Osteoblast (primary cell): ENCODE measurements at places on chromosomes 2 and 18.

- DNase-seq = peak; percentile 80
Measured at GRCh38 chr18:361941-362310, 94.1 kb upstream of the THOC1 start.

GRCh38 chr2:233470839-233471238 lies 95.7 kb downstream of the USP40 start:
- DNase-seq = peak; percentile 43

GRCh38 chr2:167898340-167898739 lies 349.1 kb downstream of the STK39 start:
- no peak for DNase-seq

GRCh38 chr2:111522231-111522768 lies 361.7 kb downstream of the ANAPC1 start:
- no peak for DNase-seq

DNA sequence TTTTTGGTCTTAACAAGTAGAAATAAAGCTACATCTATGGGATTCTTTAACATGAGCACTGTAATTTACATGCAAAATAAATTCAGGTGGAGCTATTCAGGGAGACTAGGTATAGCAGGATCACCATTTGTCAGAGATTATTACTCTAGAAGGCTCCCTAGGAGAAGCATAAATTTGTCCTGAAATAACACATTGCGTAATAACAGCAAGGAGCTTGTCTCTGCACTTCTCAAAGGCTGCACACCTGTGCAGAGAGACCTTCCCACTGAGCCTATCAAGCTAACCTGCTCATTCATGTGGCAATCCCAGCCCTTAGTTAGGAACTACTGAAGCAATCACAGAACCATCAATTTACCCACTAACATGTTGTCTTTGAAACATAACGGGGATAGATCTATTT lies 437.4 kb upstream of the MC4R start:
- DNase-seq = no peak

GRCh38 chr2:43387092-43388062 lies 161.0 kb upstream of the ZFP36L2 start:
- DNase-seq = peak; percentile 47

GRCh38 chr18:58243401-58243800 lies 199.4 kb downstream of the NEDD4L start:
- DNase-seq = no peak

- peak; percentile 50 for DNase-seq
Measured at GRCh38 chr18:60145776-60146175, 226.8 kb downstream of the MC4R start.

DNA sequence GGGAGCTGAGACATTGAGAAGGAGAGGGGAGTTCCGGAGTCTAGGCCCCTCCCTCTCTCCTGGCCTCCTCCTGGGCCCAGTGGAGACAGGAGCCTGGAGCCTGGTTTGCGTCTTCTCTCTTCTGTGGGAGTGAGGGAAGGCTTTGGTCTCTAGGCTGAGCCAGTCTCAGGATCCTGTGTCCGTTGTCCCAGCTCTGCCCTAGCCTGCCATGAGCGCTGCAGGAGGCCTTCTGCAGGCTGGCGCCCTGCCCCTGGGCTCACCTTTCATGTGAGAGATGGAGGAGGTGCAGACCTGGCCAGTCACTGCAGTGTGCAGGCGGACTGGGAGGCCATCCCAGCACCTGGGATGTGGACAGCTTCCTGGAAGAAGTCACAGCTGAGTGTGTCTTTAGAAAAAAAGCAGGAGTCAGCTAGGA lies 8.7 kb downstream of the IMPA2 start:
- peak; percentile 49 for DNase-seq

GRCh38 chr18:64966667-64967066 lies 784.1 kb upstream of the CDH7 start:
- no peak for DNase-seq

DNA sequence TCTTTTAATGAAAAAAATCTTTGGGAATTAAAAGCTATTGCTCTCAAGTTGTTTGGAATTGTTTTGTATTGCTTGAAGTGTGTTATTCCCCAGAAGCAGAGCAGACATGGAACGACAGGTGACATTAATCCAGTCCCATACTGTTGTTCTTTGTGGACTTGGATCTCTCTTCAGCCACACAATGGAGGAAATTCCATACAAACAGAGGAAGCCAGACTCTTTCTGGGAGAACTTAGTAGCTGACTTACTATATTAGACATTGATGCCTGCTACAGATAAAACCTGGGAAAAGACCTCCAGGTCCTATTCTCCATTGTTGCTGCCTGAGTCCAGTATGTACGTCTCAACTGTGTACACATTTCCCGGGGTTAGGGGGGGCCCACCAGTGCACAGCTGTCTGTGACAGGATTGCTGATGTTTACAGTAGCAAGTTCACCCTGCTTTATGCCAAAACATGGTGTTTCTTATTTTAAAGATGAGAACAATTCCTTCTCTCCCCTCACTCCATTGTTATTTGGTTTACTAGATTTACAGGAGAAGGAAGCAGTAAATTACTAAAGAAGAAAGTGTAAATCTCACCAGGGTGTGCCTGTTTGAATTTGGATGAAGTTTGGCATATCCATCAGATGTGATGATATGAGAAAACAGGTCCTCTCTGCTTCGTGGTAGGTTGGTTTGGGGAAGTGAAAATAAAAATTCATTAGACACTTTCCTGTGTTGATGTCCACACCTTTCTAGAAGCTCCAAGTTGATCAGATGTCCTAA lies 142.4 kb upstream of the RBBP8 start:
- no peak for DNase-seq

DNA sequence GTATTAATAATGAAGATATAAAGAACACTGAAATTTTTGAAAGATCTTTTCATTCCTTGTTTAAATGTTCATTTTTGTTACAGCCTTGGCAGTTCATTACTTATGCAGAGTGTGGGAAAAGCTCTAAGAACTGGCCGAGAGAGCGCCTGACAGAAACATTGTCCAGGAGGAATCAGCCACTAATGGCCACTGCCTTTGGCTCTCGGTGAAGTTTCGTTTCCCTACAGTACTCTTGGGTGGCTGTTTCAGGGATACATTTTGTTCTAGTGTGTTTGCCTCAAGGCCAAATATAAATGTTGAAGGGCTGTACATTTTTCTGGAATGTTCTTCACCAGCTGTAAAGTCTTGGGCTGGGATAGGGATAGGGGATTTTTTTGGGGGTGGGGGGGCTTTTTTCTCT lies 10.7 kb downstream of the SPTBN1 start:
- DNase-seq = no peak

DNA sequence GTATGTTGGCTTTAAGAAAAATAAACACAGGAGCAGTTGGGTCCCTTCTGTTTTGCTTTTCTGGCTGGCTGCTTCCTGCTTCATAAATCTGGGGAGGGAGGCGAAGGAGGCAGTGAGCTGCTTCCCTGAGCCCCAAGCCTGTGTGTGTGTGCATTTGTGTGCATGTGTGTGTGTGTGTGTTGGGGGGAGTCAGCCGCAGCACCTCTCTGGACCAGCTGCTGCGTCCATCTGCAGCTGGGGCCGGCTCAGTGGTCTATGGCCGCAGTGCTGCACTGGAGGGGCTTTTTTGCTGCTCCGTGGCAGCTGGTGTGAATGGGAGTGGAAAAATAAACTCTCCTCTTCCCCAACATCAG lies 192.3 kb downstream of the RNF144A start:
- no peak for DNase-seq
